ELR (cell line): ENCODE measurements at places on chromosomes 4 and X.

DNA sequence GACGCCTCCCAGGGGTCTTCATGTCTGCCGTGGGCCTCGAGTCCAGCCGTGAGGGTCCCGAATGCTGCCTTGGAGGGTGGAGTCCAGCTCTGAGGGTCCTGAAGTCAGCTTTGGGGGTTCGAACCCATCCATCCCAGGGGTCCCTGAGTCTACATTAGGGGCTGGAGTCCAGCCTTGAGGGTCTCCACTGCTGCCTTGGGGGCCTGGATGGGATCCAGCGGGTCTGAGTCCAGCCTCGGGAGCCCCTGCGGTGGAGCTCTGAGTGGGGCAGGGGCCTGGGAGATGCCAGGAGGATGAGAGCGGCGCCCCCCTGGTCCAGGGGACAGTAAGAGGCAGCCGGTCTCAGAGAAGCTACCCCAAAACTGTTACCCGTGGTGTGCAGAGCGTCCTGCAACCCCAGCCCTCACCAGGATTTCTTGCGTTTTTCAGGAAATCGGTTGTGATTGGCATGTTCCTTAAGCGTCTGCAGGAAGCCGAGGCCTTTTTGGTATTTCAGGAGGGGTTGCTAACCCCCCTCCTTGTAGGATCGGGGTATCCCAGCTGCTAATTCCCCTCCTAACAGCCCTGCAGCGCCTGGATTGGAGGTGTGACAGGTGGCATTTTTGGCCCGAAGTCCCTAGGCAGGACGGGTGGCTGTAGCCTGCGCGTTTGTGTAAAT is 1.7 kb upstream of the GTPBP6 start:
- peak; percentile 32 for DNase-seq

DNA sequence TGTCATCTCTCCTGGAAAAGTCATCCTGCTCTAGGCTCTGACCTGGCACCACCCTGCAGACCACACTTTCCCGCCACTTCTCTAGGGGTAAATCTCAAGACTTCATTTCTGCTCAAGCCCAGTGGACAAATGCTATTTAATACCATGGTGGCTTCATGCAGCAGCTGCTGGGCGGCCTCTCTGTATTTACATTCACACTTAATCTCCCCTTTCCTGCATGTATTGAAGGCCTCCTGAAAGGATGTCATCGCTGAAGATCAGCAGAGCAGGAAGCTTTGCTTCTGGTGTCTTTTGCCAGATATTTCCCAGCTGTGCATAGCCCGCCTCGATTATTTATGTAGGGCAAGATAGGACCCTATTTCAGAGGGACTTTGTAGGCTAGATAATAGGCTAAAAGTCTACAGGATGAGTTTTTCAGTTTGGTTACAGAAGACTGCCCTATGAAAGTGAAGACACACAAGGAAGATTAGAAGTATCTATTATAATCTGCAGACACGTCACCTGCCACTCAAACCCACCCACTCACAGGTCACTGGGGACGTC is 17.2 kb downstream of the PROM1 start:
- no peak for DNase-seq

- no peak for DNase-seq
These were observed 412.1 kb downstream of the UBE2NL start for GRCh38 chrX:144295921-144296320.

DNA sequence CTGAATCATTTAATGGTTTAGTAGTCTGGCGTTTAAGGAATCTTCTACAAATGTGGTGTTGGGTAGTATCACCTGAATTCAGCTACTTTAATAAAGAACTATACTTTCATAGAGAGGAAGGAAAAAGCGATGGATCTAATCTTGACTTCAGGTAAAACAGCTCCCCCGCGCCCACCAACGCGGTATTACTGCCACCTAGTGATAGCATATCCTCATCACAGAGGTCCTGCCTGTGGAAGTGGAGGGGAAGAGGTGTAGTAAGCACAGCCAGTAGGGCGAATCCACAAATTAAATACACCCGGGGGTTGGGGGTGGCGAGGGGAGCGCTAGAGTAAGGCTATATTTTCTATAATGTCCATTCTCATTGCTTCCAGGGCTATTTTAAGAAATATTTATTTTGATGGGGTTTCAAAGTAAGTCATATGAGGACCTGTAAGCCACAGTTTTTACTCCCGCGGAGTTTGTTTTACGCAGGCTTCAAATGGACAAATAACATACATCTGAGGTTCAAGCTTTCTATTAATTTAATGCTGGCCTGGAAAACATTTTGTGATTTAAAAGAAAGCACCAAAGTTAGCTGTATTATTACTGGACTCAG is 8.3 kb upstream of the DAPP1 start:
- peak; percentile 63 for DNase-seq

DNA sequence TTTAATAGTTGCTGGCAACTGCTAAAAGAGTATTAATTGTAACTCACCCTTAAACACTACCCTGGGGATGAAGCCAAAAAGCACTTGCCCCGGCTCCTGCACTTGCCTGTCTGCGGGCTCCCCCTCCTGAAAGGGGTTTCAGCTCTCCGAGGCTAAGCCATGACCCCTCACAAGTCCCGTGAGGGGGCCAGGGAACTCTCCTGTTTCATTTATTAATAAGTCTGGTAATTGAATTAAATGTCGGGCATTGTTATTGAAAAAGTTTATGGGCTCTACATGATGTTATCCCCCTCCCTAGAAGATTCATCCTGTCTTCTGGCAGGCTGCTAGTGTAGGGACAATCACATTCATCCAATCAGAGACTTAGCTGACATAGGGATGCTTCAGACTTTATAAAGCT is 23.3 kb downstream of the GSPT2 start:
- DNase-seq: no peak

DNA sequence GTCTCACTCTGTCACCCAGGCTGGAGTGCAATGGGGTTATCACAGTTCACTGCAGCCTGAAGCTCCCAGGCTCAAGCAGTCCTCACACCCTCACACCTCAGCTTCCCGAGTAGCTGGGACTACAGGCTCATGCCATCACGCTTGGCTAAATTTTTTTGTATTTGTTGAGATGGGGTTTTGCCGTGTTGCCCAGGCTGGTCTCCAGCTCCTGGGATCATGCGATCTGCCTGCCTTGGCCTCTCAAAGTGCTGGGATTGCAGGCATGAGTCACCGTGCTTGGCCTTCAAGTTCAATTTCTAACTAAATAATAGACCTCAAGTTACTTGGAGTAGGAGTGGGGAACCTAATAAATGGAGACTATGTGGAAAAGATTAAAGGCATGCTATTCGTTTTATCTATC is 48.9 kb downstream of the MND1 start:
- peak; percentile 68 for DNase-seq

DNA sequence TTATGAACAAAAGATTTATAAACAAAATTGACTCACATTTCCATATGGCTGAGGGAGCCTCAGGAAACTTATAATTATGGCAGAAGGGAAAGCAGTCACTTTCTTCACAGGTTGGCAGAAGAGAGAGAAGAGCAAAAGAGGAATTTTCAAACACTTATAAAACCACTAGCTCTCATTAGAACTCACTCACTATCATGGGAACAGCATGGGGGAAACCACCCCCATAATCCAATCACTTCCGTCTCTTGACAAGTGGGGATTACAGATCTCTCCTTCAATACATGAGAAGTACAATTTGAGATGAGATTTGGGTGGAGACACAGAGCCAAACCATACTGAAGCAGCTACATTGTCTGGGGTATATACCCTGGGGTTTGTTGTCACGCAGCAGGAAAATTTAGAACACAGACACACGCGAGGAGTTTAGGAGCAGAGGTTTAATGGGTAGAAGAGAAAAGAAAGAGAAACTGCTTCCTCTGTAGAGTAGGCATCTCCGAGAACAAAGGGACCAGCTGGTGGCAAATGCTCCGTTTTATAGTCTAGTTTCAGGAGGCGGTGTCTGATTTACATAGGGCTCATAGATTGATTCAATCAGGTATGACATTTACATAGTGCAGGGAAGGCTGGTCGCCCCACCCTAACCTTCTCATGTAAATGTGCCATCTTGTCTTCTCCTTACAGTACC is 2277.7 kb upstream of the AGA start:
- DNase-seq: no peak

- no peak for DNase-seq
These were observed 10.5 kb upstream of the RNF128 start for GRCh38 chrX:106716004-106716403.

DNA sequence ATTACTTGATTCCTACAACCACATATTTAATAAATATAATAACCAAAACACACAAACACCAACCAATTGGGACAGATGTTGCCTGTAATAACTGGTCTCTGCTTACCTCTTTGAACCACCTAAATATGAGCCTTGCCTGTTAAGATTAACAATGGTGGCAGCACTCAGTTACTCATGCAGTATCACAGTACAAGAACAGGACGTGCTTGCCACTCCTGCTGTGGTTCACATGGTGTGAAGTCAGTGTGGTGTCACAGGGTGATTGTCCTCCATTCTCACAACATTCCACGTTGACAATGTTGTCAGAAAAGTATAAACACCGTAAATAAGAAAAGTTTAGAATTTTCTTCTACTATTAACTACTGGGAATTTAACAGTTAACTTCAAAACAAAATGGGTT is 365.0 kb downstream of the PPP3CA start:
- no peak for DNase-seq

- no peak for DNase-seq
These were observed 345.9 kb downstream of the SLC7A11 start for GRCh38 chr4:137896221-137896737.

GRCh38 chr4:116501954-116502353 is 583.4 kb downstream of the TRAM1L1 start:
- DNase-seq: peak; percentile 34

GRCh38 chrX:48508400-48509244 is at the start of gene PORCN:
Gene PORCN, plus strand, starts transcription at chrX:48508992. Its CDS starts 829 bp downstream, at chrX:48509821.
- peak; percentile 76 for DNase-seq

GRCh38 chr4:59120287-59120814 is 2010.2 kb upstream of the IGFBP7 start:
- no peak for DNase-seq

DNA sequence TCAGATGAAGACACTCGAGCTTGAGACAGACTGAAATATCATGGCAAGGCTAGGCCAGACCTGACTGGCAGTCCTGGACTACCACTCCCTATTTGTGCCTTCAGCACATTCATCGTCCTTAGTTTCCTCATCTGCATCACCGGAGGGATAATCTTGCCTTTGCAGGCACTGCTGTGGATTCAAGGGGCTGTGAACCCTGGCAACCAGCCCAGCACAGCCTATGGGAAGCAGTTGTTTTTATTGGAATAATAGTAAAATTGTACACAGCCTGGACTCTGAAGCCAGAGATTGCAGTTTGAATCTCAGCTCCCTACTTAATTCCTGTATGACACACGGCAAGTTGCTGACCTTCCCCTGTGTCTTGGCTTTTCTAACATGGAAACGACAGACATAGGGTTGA is 161.0 kb downstream of the NSUN7 start:
- DNase-seq: no peak

GRCh38 chr4:124666496-124666895 is 46.0 kb downstream of the ANKRD50 start:
- no peak for DNase-seq

DNA sequence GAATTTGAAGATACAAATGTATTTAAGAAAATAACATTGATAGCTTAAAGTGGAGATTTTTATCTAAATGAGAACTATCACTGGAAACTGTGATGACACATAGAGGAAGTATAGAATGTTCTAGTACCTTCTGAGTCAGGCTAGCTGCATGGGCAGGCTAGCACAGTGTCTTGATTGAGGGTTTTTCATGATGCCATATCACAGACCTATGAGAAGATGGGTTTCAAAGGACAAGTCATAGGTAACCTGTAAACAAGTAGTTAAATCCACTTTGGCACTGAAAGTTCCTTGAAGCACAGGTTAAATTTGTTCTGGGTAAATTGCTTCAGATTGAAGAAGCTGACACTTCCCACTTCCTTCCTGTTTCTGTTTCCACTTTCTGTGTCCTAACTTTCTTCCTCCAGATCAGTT is 48.2 kb upstream of the CDKN2AIP start:
- peak; percentile 20 for DNase-seq

- no peak for DNase-seq
These were observed 94.6 kb downstream of the FAM9B start for GRCh38 chrX:8939322-8939721.

DNA sequence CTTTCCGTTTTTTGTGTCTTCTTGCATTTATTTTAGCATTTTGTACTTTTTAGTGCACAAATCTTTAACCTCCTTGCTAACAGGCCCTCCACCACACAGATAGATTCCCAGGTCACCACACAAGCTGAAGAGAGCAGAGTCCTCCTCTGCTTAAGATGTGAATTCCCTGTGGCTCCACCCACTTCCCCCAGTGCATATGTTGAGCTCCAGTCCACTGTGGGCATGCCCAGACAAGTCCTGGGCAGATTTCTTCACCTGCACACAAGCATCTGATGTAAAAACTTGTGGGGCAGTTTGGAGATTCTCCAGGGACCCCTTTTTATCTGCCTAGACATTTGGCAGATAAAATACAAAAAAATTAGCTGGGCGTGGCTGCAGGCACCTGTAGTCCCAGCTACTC is 19.8 kb upstream of the PASD1 start:
- no peak for DNase-seq

- DNase-seq: no peak
These were observed 11.9 kb downstream of the SULT1E1 start for GRCh38 chr4:69848028-69848427.

DNA sequence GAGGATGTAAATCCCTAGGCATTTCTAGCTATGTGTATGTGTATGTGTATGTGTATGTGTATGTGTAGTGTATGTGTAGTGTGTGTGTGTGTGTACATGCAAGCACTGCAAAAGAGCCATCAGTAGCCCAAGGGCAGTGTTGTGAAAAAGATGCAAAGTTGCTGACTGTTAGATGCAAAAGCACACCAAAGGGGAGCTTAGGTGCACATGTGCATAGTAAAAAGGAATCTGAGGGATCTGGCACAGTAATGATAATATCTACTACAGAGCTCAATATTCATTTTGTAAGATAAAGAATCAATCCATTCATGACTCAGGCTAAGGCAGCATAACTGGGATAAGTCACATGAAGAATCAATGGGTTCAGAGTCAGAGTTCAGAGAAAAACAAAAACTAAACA is 80.2 kb downstream of the TMEM47 start:
- DNase-seq: no peak

DNA sequence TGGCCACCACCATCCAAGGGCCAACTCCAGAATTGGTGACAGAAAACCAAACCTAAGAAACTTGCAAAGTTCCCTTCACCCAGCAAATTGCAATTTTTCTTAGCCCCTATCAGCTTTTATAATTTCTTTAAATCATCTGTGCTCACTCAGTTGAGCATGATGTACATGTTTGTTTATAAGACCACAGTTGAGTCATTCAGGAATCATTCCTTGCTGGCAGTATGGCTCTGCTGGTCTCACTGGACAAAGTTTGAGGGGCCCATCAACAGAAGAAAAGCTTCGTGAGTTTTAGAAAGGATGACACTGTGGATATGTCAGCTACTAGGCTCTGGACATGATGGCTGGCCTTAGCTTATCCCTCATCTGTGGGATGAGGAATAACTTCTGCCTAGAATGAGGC is 4.0 kb downstream of the TRPC5 start:
- no peak for DNase-seq

GRCh38 chrX:9327086-9327746 is 137.6 kb upstream of the TBL1X start:
- peak; percentile 55 for DNase-seq
